H4 (cell line): ENCODE measurements at places on chromosomes 7 and 10. TPM values are rescaled to one million over a fixed set of nuclear protein-coding genes. Genes with fewer than 3 reads are reported as not detected.

DNA sequence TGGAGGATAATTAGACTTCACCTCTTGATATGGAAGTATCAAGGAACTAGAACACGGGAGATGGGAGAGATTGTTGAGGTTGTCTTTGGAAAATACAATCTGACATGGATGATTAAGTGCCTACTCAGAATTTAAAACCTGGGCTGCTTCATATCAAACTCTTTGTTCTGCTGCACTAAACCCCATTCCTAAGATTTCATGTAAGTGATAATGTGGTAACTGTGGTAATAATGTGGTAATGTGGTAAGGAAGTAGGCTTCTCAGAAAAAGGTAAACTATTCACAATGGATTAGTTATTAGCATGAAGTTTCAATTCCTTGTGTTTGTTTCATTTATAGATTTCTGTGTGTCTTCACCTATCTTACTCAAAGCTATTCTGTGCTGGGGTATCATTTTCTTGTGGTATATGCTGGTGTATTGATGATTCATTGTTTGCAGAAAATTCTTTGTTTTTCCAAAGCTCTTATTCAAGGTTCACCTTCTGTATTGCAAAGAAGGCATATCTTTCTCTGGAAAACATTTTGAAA is 129.9 kb upstream of the TAC1 start:
- DNase-seq, result no peak

DNA sequence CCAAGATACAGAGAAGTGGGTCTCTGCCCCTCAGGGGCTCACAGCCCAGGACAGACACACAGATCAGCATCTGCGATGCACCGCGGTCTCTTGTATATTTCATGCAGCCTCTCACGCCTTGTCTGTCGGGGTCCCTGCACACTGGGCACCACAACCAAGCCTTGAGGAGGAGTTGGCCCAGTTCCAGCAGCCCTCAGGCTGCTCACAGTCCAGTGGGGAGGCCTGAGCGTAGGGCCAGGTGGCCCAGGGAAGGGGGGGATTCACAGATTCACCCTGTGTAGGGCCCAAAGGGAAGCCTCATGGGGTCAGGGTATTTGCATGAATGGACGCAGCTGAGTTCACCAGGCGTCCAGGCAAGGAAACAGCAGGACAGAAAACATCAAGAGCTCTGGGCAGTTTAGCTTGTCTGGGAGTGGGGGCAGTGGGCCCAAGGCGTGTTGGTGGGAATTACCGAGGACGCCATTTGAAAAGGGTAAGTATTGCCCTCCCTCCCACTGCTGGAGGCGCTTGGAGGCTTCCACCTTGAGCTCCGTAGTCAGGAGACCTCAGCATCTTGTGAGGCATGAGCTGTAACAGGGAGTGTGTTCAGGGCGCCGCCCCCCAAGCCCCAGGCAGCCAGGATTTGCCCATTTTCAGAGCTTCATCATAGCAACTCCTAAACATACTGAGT is 129.1 kb upstream of the CHST15 start:
- no peak for DNase-seq

EBLN1 gene
- not detected in 2 replicates for total RNA-seq

GRCh38 chr10:71204746-71205145 is 7.6 kb upstream of the UNC5B start:
- no peak for DNase-seq

GRCh38 chr7:97307521-97308108 is 190.1 kb downstream of the SDHAF3 start:
- peak; percentile 97 for DNase-seq
